DMS79 (cell line): ENCODE measurements at places on chromosomes 1 and 21.

GRCh38 chr21:32377991-32378390 is 14.8 kb downstream of the URB1 start:
- no peak for DNase-seq

GRCh38 chr1:204153667-204154066 is 1.8 kb upstream of the ETNK2 start:
- DNase-seq, result no peak

DNA sequence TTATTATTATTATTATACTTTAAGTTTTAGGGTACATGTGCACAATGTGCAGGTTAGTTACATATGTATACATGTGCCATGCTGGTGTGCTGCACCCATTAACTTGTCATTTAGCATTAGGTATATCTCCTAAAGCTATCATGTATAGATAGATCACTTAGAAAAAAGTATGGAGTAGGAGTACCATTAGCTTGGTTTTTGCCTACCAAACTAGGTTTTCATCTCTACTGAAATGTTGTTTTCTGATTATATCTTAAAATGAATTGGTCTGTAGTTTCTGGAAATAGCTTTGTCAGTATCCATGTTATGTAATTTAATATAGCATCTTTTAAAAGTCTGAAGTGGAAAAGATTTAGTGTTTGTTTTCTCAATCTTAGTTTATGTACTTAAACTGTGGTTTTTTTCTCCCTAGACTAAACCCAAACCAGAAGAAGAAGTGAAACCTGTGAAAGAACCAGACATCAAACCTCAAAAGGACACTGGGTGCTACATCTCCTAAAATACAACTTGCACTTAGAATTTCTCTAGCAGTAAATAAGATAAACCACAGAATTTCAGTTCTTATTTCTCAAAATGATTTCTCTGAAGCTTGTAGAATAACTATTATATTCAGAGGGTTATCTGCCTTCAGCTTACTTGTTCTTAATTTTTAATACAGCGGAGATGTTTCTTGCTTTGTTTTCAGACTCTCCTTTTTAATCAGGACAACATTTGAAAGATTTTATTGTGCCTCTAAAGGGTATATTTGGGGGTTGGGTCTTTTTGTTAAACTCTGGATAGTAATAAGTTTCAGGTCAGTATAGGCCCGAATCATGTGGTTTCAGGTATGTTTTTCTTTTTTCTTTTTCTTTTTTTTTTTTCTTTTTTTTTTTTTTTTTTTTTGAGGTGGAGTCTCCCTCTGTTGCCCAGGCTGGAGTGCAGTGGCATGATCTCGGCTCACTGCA is 4.5 kb upstream of the FAM177B start:
- no peak for DNase-seq

GRCh38 chr1:118918230-118918939 is 69.8 kb downstream of the TBX15 start:
- no peak for DNase-seq

DNA sequence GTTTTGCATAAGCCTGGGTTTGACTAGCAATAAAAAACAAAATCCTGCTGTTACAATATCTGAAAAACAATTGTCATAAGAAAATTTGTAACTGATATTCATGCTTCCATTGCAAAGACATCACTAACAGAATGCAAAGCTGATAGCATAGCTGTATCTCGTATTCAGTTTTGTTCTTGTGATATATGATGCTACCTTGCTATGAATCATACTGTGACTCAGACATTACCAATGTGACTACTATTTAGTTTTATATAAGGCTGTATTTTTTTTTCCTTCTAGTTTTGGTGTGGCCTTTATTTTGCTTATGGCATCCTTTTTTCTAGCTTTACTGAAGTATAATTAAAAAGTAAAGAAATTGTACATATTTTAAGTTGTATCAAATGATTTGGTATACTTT is 1381.8 kb downstream of the MRPL39 start:
- DNase-seq, result no peak

- no peak for DNase-seq
Observed at GRCh38 chr1:64861611-64862010, 104.7 kb downstream of the JAK1 start.

DNA sequence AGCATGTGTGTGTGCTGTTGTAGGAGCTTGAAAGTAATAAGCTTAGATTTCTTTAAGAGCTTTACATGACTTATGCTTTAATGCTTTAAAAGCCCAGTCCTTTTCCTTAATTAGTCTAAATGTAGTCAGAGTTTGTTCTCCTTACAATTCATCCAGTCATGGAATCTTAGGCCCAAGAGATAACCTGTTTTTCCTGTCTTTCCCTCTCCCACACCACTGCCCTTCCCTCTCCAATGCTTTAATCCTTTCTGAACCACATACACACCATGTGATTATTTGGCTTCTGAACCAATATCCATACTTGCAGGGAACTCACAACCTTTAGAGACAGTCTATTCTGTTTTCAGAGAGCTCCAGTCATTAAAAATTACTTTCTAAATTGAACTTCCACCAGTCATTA is 37.6 kb downstream of the ALG6 start:
- DNase-seq, result no peak

- no peak for DNase-seq
Observed at GRCh38 chr1:159199901-159200300, 4.8 kb upstream of the ACKR1 start.

GRCh38 chr1:15808955-15809354 is 1.5 kb upstream of the UQCRHL start:
- no peak for DNase-seq

GRCh38 chr1:214380396-214380795 is 99.4 kb downstream of the SMYD2 start:
- no peak for DNase-seq

DNA sequence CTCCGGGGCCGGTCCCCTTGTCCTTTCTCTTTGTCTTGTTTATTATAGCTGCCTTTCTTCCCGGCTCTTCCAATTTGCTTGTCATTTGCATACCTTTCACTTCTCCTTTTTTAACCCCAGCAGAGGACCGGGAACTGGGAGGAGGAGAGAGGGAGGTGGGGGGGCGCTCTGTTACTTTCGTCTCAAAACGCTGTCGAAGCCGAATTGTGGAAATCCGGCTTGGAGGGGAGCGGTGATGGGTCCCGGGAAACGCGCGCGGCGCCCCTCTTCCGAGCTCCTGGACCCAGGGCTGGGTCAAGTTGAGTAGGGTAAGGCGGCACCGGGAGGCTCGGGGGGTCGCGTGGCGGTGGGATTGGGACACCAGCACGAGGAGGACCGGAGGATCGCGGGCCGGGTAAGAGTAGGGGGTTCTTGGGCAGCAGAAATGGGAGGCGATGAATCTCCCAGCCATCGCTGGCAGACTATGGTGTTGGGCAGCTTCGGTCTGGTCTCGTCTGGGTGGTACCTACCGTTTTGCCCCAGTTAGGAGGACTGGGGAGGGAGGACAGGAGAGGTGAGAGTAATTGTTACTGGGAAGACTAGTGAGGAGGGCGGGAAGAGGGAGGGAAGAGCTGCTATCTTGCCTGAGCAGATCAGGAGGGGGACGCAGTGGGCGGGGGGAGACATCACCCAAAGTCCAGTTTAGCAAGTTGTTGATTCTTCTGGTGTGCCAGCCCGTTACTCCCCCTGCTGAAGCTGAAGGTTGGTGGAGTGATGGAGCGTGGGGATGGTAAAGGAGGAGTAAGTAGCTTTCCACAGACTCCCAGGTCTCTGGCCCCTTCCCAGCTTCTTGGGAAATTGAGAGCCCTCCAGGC is 1.5 kb downstream of the PROX1 start:
- no peak for DNase-seq

DNA sequence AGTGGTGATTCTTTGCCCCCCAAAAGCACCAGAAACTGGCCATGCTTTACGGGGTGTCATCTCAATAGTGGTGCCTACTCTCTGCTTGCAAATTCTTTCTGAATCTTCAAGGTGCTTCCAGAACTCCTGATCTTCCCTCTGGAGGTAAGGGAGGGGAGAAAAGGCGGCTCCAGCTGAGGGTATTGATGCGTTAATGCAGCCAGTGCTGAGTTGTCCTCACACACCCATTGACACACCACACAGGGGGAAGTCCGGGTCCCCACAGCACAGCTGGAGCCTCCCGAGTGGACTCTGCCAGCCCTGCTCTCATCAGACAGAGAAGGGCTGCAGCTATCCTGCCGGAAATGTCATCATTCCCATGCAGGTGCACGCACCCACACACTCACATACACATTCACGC is 1.2 kb downstream of the VSIG8 start:
- no peak for DNase-seq

DNA sequence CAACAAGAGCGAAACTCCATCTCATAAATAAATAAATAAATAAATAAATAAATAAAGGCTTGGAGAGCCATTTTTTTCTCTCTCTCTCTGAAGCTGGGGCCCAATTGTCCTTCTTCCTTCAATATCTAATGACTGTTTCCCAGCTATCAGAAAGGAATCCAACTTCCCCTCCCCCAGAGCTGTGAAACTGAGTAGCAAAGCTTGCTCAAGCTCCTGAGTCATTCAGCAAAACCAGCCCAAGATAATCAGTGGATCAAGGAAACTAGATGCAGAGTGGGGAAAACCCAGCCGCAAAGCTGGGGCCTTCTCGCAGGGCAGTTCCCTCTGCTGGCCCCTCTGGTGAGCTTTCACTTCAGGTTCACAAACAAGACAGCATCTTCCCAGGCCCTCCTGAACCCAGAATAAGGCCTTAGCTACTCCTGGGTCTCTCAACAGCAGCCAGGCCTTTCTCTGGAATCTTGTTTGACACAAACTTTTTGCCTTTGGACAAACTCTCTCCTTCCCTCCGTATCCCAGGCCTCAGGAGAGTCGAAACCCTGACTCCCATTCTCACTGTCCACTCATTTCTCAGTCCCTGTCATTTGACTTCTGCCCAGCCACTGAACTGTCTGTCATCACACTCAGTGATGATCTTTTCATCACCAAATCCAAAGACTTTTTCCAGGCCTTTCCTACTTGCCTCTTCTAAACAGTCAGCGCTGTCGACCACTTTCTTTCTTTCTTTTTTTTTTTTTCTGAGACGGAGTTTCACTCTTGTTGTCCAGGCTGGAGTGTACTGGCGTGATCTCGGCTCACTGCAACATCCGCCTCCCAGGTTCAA is 18.0 kb upstream of the PTP4A2 start:
- no peak for DNase-seq

DNA sequence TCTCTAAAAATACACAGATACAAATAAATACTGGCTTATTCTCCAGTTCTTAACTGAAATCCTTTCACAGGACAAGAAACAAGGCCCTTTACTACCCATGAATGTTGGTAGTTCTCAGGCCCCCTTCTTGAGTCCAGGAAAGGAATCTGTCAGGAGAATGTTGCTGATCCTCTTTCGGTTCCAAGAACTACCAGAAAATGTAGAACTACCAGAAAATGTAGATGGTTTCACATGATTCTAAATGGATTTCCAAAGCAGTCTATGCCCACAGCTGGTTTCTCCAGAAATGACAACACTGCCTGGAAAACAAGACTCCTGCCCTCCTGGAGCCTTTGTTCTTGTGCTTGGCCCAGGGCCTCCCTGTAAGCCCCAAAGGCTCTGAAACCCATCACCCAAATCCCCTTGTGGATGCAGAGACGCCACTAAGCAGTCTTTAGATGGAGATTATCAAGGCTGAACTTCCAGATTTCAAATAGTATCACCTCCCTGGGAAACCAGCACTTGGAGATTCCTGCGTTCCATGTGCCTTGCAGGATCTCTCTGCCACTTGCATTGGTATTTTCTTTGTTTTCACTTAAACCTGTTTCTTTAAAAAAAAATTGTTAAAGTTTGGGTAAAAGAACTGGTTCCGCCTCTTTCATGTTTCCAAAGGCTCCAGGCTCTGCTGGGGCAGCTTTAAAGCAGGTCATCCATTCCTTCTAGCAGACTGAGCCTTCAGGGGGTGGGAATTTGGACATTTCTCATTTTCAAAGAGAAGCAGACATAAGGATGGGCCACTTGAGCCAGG is 53.4 kb downstream of the MAN1C1 start:
- no peak for DNase-seq

GRCh38 chr1:171213559-171214454 is 28.7 kb downstream of the FMO2 start:
- no peak for DNase-seq

GRCh38 chr1:44347280-44347679 is 7.8 kb downstream of the ERI3 start:
- no peak for DNase-seq

DNA sequence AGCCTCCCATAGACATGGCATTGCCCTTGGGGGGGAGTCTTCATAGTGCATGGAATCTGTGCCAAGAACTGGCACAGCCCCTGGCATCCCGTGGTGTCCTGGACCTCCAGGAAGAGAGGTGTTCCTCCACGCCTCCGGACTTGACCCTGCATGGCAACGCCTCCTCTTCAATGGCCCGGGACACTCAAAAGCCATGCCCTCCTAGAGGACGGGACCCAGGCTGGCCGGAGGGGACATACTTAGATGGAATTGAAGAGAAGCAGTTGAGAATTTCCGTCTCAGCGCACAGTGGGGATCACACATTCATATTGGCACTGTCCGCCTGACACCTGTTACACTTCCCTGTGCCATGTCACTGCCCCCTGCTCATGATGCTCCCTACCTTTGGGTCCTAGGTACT is 38.4 kb upstream of the TENT5C start:
- no peak for DNase-seq

- no peak for DNase-seq
Observed at GRCh38 chr1:28412731-28413130, 43.2 kb downstream of the PHACTR4 start.

DNA sequence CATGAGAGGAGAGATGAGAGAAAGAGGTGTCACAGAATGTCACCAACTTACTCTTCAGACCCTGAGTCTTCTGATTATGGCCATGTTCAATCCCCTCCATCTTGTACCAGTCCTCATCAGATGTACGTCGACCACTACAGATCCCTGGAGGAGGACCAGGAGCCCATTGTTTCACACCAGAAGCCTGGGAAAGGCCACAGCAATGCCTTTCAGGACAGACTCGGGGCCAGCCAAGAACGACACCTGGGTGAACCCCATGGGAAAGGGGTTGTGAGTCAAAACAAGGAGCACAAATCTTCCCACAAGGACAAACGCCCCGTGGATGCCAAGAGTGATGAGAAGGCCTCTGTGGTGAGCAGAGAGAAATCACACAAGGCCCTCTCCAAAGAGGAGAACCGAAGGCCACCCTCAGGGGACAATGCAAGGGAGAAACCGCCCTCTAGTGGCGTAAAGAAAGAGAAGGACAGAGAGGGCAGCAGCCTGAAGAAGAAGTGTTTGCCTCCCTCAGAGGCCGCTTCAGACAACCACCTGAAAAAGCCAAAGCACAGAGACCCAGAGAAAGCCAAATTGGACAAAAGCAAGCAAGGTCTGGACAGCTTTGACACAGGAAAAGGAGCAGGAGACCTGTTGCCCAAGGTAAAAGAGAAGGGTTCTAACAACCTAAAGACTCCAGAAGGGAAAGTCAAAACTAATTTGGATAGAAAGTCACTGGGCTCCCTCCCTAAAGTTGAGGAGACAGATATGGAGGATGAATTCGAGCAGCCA is 8.0 kb downstream of the ELOA start:
- DNase-seq, result peak; percentile 9

GRCh38 chr1:21834094-21834493 is 22.0 kb downstream of the LDLRAD2 start:
- DNase-seq, result no peak

- no peak for DNase-seq
Observed at GRCh38 chr21:37601027-37601426, 234.5 kb downstream of the DYRK1A start.

DNA sequence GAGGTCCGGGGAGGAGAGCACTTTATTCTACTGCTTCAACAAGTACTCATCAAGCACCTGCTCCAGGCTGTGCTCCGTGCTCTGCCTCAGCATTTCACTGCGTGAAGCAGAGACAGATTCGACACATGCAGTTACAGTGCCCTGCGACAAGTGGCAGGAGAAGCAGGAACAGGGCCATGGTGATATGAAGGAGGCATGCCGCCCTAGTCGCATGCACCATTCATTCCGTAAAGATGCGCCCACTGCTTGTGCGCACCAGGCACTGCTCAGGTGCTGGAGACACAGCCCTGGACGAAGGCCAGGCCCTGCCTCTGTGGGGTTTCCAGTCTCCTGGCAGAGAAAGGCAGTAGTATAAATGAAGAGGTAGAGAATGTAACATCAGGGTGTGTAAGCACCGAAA is 206.6 kb downstream of the HIVEP3 start:
- DNase-seq, result no peak
